ENCODE measurements at places on chromosomes 4 and X.

DNA sequence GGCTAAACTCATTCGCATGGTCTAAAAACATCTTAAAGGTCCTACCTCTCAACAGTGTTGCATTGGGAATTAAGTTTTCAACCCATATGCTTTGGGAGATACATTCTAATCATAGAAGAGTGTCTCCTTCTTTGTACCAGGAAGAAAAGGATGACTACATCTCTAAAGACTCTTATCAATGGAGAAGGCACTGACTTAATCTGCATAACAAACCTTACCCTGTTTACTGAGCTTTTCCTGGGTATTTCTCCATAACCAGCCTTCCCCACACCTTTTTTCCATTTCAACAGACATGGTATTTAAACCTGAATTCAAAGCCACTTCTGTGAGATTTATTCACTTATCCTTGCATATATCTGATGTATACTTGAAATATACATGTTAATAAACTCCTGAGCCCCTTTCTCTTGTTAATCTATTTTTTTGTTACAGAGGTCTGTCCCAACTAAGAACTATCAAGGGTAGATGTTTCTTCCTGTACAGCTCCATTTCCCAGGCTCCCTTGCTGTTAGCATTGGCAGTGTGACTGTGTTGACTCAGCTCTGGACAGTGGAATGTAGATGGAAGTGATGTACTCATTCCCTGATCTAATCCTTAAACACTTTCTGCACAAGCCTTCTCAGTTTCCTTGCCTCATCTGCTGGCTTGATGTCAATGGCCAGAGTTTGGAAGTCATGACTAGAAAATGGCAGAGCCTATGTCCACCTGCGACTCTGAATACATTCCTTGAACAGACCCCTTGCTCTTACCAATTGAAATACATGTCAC lies 148.9 kb upstream of the CPEB2 start:
- DNase-seq: peak; percentile 66

DNA sequence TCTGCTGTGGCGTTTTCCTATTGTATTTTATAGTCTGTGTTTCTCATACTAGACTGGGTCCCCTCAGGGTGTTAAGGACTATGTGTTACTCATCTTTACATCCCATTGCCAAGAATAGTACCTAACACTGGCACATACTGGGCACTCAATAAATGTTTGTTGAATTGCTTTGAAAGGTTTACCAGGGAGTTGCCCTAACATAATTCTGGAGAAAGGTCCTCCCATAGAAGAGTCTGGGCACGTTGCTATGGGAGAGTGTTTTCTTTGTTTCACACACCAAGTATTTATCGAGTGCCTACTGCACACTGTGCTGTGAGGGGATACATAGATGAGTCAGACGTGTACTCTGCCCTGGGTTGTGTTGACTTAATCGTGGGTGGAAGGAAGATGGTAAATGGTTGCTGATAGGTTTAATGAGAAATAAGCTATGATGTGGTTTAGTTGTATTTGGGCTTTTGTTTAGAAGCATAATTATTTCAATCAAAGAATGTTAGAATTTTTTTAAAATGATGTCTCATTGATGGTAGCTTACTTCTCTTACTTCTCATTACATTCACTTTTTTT lies 42.9 kb downstream of the AFF1 start:
- no peak for DNase-seq

DNA sequence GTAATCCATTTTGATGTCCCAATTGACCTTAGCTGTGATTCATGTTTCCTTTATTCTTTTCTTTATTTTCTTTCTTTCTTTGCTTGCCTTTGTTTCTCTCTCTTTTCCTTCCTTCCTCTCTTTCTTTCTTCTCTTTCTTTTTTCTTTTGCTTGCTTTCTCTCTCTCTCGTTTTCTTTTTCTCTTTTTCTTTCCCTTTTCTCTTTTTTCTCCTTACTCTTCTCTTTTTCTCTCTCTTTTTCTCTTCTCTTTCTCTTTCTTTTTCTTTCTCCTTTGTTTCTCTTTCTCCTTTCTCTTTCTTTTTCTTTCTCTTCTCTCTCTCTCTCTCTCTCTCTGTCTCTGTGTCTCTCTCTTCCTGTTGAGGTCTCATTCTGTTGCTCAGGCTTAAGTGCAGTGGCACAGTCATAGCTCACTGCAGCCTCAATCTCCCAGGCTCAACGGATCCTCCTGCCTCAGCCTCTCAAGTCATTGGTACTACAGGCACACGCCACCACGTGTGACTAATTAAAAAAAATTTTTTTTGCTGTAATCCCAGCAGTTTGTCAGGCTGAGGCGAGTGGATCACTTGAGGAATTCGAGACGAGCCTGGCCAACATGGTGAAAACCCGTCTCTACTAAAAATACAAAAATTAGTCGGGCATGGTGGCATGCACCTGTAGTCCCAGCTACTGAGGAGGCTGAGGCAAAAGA lies 8.0 kb upstream of the DHRSX start:
- DNase-seq: no peak

GRCh38 chrX:73562984-73563737 lies at the start of gene CHIC1:
Gene CHIC1 (plus strand): TSS chrX:73563197. CDS start chrX:73563285, 88 bp downstream.
- peak; percentile 36 for DNase-seq

- DNase-seq: no peak
Measured at GRCh38 chr4:184142121-184143000, 75.3 kb downstream of the ENPP6 start.

DNA sequence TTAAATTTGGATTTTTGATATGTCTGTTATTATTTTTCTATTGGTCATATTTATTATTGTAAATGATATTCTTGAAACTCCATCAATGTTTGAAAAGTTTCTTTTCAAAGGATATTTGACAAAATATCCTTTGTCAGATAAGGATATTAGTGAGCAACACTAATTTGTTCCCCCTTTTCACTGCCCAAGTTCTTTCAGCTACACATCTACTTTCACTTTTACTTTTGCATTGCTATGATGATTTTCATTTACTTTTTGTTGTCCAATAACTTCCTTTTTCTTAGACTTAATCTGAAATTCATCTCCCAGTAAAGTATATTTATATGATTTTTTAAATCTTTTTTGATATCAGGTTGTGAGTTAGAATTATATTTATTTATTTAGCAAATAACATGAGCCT lies 542.3 kb upstream of the ADGRL3 start:
- DNase-seq: no peak

DNA sequence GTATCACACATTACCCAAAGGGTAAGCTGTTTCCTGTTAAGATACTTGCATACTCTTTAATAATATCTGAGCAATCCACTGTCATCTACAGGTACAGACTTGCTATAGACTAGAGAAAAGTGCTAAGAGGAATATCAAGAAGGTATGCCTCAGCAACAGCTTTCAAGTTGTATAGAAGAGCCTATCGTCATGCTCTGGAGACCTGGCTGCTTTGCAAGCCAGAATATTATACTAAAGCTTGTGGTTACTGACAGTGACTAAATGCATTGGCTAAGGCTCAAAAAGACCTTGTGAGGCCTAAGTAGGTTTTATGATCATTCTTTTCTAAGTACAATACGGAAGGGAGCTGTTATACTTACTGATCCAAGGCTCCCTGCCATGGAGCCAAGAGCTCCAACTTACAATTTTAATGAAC lies 11.3 kb downstream of the LAMP2 start:
- DNase-seq: peak; percentile 21

GRCh38 chrX:24732766-24733500 lies 39.2 kb downstream of the POLA1 start:
- DNase-seq: no peak

DNA sequence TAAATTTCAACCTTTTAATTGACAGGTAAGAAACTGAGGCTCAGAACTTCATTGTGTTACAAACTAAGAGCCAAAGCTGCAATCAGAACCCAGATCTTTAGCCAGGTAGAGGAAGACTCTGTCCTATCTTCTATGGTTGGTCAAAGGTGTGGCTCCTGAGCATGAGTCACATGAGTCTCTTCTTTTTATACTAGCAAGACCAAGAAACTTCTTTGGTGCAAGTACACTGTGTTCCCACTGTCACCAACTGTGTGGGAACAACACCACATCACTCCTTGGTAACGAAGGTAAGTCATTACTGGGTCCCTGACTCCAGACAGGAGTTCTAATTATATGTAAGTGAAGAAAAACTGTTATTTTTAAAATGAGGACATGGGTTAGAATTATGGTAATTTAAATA lies 290.1 kb downstream of the INPP4B start:
- no peak for DNase-seq

DNA sequence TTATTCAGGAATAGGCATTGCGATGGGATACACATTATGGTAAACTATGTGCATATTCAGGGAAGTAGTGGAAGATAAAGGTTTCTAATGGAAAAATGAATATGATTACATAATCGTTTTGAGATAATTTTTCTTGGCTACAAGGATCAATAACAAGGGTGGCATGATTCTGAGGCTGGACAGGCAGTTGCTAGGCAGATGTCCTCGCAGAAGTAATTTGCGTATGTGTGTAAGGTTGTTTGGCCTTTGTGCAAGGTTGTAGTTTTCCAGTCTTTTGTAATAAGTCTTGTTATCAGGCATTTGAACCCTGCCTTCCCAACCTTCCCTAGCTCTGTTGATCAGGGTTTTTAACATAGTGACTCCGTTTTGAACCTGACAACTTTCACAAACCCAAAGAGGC lies 59.7 kb downstream of the RGS12 start:
- DNase-seq: no peak

DNA sequence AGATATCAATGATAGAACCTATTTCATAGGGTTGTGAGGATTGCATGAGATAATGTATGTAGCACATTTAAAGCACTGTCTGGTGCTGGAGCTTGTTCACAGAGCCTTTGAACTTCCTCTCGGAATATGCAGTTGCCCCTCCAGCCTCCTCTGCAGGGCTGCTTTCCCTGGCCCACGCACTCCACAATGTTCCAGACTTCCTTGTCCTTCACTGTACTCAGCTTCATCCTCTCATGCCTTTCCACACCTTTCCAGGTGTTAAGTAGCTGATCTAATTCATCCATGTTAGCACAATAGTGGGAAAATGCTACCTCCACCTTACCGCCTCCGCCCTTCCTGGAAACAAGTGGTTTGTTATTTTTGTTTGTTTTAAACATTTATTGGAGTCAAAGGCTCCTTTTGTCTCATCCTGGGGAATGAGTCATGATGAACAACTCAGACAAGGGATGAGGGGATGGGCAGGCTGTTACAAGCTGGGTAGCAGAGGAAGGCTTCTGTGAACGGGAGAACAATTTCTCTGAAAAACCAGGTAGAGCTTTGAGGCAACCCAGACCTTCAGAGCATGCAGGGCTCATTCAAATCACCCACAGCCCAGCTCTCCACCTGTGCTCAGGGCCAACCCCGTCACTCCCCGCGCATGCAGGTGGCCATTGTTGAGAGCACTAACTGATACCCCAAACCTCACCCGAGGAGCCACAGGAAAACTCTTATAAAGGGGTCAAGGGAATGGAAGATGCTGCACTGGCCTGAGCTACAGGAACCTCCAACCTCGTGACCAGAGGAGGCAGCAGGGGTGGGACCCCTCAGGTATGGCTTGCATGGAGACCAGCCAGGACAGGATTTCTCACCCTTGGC lies 84.9 kb upstream of the TBL1X start:
- DNase-seq: no peak

DNA sequence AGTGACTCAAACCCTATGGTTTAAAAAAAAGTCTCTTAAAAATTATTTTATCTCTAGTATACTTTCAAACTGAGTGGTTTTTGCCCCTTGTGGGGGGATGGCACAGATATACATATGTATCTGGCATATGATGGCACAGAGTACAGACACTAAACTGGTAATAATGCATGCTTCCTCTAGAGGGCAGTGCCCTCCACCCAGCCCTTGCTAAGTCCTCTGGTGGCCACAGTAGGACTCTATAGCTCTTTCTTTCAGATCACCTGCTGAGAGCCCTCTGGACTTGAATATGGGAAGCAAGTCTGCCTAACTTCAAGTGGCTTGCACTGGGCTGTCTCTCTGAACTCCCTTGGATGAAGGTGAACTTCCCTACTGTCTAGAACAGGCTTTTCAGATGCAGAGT lies 66.3 kb downstream of the TSPAN7 start:
- no peak for DNase-seq

GRCh38 chr4:177077095-177077971 lies 232.3 kb upstream of the NEIL3 start:
- DNase-seq: no peak

- no peak for DNase-seq
Measured at GRCh38 chrX:20665481-20665880, 398.8 kb upstream of the RPS6KA3 start.

DNA sequence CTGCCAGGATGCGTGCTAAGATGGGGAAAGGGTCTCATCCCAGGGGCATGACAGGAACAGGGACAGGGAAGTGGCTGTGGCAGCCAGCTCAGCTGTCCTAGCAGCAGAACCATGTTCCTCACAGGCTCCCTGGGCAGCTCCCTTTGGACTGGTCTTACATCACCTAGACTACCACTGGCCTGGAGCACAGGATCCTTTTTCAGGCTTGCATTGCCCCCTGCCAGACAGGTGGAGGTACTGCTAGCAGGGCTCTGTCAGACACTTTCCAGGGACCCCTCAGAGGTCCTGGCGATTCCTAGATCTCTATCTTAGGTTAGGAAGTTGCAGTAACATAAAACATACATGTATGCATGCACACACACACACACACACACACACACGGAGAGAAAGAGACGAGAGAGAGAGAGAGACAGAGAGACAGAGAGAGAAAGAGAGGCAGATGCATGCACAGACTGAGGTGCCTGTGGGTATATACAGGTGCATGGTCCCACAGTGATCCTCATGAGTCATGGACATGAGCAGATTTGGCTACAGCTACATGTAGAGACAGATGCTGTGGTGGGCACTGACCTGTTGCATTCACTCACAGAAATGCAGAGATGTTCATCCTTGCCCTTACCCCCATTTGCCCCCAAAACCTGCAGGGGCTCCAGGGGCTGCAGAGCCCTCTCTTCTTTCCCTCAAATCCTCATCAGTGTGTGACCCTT lies 63.6 kb downstream of the STARD8 start:
- no peak for DNase-seq

GRCh38 chrX:15524417-15524816 lies 23.8 kb downstream of the BMX start:
- no peak for DNase-seq

- no peak for DNase-seq
Measured at GRCh38 chr4:174216799-174217272, 66.6 kb downstream of the FBXO8 start.

GRCh38 chr4:159526172-159526571 lies 423.3 kb downstream of the RAPGEF2 start:
- DNase-seq: no peak

DNA sequence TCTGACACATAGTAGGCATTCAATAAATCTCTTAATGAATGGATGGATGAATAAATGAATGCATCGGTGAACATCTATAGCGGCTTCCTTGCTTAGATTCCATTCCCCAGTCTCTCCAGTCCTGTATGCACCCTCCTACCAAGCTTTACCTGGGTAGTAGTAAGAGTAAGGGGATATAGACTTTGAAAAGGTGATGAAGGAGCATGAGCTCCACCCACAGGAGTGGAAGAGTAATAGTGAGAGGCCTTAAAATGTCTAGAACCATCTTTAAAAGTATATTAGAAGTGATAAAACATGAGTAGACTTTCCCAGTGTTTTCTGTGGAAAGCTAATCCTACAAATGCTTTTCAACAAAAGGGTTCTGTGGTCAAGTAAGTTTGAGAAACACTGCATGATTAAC lies 35.5 kb upstream of the GPC3 start:
- no peak for DNase-seq

All from AG04450 (cell line).